ENCODE measurements at places on chromosomes 3 and 15. TPM values are rescaled to one million over a fixed set of nuclear protein-coding genes. Genes with fewer than 3 reads are reported as not detected.
A peak's percentile ranks its signal among the peaks of the same experiment; 100 is the strongest.

The PHC3 gene
- total RNA-seq, result 84.5 TPM

The CCDC50 gene
- 44.4 TPM for total RNA-seq

GRCh38 chr15:68640791-68641331 is 62.1 kb downstream of the CORO2B start:
- H3K36me3 ChIP-seq, result no peaks in the 10 kb centered on the region
- peaks cover 61% of the 10 kb centered on the region for H3K4me1 ChIP-seq
- peak; percentile 66 for DNase-seq

- peak overlapping the region; percentile 89 for H3K27ac ChIP-seq
- peak; percentile 78 for DNase-seq
- H3K4me1 ChIP-seq, result peaks cover 62% of the 10 kb centered on the region
- H3K4me3 ChIP-seq, result peak overlapping the region; percentile 34
Observed at GRCh38 chr15:67097930-67098740, 32.7 kb downstream of the SMAD3 start.

The CLRN1 gene
- not detected for total RNA-seq

GRCh38 chr3:39900462-39901002 is 91.1 kb downstream of the MYRIP start:
- H3K36me3 ChIP-seq, result no peaks in the 10 kb centered on the region
- H3K4me3 ChIP-seq, result no peak overlapping the region
- no peak for DNase-seq
- H3K27ac ChIP-seq, result no peak overlapping the region
- H3K27me3 ChIP-seq, result no peaks in the 10 kb centered on the region

DNA sequence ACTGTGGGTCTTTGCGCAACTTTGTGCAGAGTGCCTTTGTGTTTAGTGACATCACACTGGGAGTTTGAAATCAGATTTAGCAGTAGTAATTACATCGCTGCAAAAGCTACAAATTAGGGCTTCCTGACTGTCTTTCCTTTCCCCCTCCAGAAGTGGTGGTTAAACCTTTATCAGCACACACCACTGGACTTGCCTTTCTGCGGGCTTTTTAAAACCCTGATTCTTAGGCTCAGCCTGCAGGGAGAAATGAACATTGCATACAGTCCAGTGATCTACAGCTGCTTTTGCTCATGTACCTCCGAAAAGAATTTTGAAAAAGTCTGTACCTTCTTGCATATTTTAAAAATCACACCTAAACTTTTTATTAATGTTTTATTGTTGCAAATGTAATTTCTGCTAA is 219.7 kb upstream of the NAALADL2 start:
- H3K4me3 ChIP-seq, result no peak overlapping the region
- DNase-seq, result no peak
- H3K27ac ChIP-seq, result no peak overlapping the region
- H3K27me3 ChIP-seq, result no peaks in the 10 kb centered on the region
- no peaks in the 10 kb centered on the region for H3K36me3 ChIP-seq
- H3K4me1 ChIP-seq, result no peaks in the 10 kb centered on the region

DNA sequence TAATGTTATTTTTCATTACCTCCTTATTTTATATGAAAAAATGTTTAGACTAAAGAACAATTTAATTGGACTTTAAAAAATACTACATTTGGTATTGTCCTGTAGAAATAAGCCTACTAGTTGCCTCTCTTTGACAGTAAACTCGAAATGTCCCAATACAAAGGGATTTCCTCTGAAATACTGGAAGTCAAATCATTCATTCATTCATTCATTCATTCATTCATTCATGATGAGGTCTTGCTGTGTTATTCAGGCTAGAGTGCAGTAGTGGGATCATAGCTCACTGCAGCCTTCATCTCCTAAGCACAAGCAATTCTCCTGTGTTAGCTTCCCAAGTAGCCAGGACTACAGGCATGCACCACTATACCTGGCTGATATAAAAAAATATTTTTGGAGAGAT is 50.6 kb upstream of the PYGO1 start:
- H3K27ac ChIP-seq, result no peak overlapping the region
- H3K4me1 ChIP-seq, result no peaks in the 10 kb centered on the region
- H3K4me3 ChIP-seq, result no peak overlapping the region

The ERICH6 gene
- not detected for total RNA-seq

Data from suprapubic skin (tissue), 4 donors.